ENCODE measurements at places on chromosomes 4 and X.

DNA sequence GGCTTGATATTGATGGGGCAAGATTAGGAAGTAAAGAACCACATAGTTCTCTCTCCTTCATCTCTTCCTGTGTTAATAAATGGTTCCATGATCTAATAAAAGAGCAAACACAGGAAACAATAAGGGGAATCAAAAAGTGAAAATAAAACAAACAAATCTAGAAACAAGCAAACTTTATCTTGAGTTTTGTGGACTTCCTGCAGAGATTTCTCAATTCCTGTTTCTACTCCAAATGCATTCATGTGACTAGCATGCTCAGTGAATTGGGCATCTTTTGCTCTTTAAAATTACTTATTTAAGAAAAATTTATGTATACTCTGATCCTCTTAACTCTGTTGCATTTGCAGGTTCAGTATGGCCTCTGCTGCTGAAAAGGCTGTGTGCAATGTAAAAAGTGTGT, 682.0 kb downstream of the KCTD8 start:
- no peak for DNase-seq

DNA sequence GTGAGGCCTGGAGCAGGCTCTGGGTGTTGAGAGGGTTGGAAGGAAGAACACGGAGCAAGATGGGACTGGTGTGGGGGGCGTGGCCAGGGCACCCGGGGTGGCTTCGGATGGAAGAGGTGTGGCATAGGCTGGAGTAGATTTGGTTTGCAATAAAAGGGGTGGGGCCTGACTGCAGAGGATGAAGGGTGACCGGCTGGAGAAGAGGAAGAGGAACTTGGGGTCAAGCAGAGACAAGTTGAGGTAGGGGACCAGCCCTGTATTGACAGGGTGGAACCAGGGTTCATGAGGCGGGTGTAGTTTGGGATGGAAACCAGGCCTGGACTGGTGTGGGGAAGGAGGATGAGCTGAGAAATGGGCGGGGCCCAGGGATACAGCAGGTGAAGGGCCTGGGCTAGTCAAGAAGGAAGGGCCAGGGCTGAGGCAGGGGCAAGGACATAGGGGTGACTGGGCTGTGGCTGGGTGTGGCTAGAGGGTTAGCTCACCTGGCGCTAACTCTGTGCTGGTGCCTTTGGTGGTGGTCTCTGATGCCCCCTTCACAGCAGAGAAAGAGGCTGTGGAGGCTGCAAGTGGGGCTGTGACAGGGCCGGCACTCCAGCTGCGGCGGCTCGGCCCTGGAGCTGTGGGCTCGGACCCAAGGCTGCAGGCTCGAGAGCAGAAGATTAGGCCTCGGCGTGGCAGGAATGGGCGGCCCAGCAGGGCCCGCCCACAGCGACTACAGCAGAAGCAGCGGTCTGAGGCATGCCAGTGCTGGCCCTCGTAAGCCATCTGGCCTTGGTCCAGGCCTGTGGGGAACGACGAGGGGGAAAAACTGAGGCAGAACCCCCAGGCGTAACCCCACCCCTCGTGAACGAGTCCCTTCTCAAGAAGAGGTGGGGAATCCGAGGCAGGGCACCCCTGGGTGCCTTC, 5.0 kb downstream of the PLP2 start:
- DNase-seq = no peak

DNA sequence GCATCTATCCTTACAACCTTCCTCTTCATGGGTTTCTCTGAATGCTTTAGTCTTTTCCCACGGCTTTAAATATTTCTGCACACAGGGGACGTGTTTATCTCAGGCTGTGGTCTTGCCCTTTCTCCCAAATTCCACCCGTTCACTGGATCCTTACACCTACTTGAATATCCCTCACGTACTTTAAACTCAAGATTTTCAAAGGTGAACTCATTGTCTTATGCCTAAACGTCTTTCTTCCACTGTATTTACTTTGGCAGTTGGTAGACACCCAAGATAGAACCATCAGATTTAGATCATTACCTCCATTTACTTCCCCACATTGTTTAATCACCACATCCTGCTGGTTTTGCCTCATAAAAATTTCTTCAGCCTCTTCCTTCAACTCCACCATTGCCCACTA, 269.2 kb downstream of the CBLL2 start:
- DNase-seq = no peak

DNA sequence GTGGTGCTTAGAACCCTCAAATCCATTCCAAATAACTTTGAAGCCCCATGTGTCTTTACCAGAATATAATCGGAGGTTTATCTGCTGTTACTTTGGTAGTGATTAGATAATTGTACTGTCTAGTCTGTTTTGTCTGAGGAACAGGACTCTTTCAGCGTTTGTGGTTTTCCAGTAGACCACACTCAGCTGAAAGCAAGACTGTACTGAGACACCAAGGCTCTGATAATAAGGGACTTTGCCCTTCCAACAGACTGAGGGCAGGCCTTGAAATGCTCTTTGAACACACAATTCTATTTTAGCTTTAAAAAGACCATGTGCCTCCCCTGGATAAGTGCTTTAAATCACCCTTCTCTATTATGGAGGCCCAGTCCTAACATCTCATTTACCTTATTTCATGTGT, 76.1 kb downstream of the KLHL8 start:
- no peak for DNase-seq

GRCh38 chrX:134377537-134377936, 82.4 kb upstream of the HPRT1 start:
- DNase-seq = no peak

DNA sequence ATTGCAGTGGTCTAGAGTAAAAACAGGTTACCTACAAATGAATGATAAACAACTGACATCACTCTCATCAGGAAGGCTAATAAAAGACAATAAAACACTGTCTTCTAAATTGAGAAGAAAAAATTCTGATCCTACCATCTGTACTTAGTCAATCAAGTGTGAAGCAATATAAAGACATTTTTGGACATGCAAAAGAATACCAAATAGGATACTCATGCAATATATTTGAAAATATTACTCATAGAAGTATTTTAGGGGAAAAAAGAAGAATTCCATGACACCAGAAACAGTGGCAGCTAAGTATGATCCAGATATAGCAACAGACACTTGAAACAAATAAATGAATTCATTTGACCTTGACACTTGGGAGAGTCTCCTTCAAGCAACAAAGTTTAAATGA, 63.8 kb upstream of the FAM120C start:
- no peak for DNase-seq

- DNase-seq = no peak
These were observed 24.6 kb upstream of the GPR50 start for GRCh38 chrX:151151665-151152267.

DNA sequence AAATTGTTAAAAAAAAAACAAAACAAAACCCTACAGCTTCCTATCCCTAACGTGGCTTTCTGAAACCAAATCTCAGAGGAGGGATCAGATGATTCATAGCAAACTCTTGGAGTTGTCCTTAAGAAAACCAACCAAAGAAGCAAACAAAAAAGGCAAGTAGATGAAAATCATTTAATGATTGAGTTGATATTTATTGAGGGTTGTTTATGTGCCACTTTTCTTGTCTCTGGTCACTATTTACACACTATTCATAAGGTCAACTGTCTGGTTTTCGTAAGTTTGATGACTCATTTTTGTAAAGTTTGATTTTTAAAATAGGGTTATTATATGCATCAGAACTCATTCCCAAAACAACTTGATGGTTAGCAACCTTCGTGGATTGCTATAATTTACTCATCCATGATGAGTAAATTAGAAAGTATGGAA, 133.4 kb downstream of the UNC5C start:
- DNase-seq = no peak

GRCh38 chr4:30714408-30715031, 5.6 kb upstream of the PCDH7 start:
- no peak for DNase-seq

DNA sequence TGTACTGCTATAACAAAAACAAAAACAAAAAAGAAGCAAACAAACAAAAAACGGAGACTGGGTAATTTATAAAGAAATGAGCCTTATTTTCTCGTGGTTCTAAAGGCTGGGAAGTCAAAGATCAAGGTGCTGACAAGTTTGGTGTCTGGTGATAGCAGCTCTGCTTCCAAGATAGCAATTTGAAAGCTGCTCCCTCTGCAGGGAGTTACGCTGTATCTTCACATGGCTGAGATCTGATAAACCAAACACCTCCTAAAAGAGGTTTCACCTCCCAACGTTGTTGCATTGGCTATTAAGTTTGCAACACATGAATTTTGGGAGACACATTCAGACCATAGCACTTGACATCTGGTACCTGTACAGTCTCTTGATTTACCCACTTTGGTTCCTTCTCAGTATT, 854.2 kb downstream of the CENPC start:
- no peak for DNase-seq

GRCh38 chr4:48332661-48333060, 8.7 kb upstream of the SLAIN2 start:
- no peak for DNase-seq

DNA sequence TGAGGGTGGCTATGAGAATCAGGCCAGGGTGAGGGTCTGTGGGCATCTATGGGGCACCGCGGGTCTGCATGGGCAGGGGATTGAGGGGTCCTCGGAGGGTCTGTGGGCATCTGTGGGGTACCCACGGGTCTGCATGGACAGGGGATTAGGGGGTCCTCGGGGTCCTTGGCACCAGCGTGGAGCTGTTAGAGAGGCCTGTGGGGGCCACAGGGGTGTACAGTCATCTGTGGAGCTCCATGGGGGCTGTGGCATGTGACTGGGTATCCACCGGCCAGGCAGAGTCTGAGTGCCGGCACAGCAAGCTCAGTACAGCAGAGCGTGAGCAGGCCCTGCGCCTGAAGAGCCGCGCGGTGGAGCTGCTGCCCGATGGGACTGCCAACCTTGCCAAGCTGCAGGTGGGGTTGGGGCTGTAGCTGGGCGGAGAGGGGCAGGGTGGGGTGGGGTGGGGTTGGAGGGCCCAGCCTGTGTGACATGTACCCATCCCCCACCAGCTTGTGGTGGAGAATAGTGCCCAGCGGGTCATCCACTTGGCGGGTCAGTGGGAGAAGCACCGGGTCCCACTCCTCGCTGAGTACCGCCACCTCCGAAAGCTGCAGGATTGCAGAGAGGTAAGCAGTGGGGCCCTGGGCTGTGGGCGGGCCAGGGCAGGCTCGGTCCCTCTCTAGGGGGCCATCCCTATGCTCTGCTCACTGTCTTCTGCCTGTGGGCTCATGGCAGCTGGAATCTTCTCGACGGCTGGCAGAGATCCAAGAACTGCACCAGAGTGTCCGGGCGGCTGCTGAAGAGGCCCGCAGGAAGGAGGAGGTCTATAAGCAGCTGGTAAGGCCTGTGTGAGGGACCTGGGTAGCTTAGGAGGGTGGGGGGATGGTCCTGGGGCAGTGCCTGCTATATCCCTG, 12.9 kb downstream of the CCDC22 start:
- DNase-seq = no peak

GRCh38 chr4:566508-567295, 9.4 kb downstream of the TMEM271 start:
- DNase-seq = no peak

- no peak for DNase-seq
These were observed 712.9 kb upstream of the LCORL start for GRCh38 chr4:18734405-18734804.

DNA sequence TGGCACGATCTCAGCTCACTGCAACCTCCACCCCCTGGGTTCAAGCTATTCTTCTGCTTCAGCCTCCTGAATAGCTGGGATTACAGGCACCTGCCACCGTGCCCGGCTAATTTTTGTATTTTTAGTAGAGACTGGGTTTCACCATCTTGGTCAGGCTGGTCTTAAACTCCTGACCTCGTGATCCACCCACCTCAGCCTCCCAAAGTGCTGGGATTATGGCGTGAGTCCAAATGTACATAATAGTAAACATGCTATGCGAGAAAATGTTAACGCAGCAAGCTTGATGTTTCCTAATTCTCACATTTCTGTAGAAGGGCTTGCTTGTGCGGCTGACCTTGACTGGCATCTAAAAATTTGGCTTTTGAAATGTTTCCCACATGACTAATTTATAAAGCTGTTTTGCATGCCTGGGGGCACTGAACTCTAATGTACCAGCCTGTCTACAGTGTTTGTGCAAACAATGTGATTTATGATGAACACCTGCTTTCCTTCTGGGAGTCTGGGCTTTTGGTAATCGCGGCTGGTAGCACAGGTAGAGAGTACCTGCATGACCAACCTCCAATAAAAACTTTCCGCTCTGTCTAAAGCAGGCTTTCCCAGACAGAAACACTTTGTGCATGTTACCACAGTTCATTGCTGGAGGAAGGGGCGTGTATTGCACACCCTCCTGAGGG, 216.8 kb downstream of the IL15 start:
- DNase-seq = no peak

GRCh38 chr4:138775890-138776289, 239.7 kb upstream of the NOCT start:
- no peak for DNase-seq

DNA sequence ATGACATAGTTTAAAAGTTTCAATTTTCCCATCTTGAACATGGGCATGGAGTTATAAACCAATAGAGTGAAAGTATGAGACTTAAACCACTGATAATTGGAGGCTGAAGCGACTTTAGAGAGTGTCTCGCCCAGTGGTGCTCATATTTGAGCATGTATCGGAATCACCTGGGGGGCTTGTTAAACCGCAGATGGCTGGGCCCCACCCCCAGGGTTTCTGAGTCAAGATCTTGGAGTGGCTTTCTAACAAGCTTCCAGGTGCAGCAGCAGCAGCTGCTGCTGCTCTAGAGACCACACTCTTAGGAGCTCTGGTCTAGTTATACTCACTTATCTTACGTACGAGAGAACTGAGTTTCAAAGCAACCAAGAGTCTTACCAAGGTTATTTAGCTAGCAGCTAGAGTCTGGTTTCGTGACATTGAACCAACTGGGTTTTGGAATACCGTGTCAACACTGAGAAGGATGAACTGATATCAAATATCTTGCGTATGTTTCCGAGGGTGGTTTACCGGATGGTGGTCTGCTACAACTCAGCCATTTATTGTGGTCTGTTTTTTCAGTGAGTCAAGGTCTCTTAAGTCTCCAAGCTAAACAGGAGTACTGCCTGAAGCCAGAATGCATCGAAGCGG, 5.9 kb downstream of the PHEX start:
- no peak for DNase-seq

- DNase-seq = no peak
These were observed 21.3 kb downstream of the ABCG2 start for GRCh38 chr4:88137112-88137511.

DNA sequence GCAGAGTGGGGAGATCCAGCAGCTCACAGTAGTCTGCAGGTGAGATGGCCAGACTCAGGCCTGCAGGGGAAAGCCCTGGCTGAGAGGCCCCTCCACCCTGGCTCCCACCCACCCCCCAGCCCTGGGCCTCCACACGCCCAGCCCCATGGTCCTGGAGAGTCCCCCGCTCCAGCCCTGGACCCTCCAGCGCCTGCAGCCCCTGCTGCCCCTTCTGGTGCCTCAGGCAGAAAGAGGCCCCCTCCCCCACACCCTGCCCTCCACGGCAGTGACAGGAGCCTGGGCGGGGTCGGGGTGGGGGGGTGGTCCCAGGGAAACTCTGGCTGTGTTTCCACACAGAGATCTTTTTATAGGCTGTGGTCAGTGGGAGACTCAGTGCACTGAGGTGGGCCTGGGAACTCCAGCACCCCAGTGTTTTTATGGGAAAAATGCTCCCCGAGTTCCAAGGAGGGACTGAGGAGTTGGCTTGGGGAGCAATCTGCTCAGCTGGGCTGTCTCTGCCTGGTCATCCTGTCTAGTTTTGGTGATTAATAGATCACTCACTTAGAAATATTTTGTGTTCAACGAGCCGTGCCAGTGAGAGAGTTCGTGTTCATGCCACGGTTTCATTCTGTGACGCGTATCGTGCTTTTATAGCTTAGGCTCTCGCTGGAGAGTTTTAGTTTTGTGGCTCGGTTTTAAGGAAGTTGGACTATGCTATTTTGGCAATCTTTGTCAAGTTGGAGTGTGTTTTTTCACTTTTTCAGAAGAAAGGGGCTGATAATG, 53.1 kb upstream of the HGFAC start:
- no peak for DNase-seq
